ENCODE measurements at places on chromosomes 6 and 20. TPM values are rescaled to one million over a fixed set of nuclear protein-coding genes. Genes with fewer than 3 reads are reported as not detected.

Gene TAAR6
- total RNA-seq, result not detected

Gene TULP4
- total RNA-seq, result 35.0 TPM

Gene SOD2
- total RNA-seq, result 62.9 TPM

Gene CLIC5
- 3.8 TPM for total RNA-seq

Gene MTRF1L
- 19.8 TPM for total RNA-seq

Gene PRELID3B
- 66.4 TPM for total RNA-seq

DNA sequence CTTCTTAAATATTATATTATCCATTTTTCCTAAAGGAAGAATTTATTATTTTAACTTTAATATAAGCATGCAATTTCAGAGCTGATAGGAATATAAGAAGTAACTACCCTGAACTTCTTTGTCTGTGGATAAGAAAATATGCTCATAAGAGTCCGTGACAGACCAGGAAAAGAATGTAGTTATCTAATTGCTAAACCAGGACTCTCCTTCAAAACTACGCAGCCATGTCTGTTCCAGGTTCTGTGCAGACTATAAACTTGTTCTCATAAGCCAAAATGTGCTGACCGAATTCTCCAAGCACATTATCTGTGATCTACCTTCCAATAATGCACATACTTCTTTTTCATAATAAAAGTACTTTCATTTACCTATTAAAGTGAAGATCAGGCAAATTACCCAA lies 116.5 kb downstream of the TRDN start:
- DNase-seq, result no peak

DNA sequence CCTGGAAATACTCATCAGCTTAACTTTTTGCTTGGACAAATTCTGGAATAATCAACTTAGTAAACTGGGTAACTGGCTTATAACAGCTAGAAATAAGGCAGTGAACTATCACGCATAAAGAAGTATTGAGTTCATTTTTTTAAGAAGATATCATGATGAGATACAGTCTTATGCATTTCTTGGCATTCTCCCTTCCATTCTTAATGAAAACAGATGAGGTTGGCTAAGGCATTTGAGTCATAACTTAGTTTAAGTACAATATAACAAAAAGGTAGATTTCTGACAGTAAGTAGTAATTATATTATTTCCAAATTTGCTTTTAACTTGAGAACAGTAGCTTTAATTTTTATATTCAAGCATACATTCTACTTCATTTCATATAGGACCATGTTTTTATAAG lies 56.1 kb downstream of the SAMD5 start:
- DNase-seq, result no peak

DNA sequence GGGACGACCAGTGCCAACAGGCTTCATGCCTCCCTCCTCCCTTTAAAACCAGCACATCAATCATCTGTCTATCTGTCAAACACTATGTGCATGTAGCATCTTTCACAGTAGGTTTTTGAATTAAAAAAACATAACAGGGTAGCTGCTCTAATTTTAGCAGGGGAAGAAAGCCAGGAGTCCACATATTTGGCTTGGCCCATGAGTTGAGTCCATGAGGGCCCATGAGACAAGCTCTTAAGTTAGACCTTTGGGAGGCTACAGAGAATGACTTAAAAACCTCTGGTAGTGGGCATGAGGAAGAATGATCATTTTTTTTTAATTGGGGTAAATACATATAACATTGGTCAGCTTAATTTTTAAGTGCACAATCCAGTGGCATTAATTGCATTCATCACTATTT lies 194.9 kb downstream of the UTRN start:
- DNase-seq, result no peak

GRCh38 chr20:49268600-49269365 lies 9.1 kb downstream of the ZNFX1 start:
- no peak for DNase-seq

DNA sequence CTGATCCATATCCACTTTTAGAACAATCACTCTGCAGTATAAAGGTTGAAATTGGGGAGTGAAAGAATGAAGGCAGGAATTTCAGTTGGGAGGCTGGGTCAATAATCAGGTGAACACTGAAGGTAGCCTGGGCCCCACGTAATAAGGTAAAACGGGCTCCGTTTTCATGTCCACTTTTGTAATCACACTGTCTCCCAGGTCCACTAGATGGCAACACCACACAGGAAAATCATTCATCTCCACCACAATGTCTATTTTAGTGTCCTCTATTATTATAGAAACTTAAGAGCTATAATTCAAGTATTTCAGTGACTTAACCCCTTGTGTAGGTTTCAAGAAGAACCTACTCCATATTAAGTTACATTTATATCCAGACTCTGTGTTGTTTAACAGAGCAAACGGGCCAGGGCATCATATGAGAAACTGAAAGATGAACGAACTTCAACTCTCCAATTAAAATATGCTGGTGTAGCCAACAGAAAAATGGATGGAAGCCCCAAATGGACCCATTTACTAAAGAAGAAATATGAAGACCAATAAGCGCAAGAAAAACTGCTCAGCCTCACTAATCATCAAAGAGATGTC lies 45.9 kb upstream of the MC3R start:
- DNase-seq, result no peak

GRCh38 chr20:46998477-46999240 lies 104.0 kb downstream of the EYA2 start:
- no peak for DNase-seq

DNA sequence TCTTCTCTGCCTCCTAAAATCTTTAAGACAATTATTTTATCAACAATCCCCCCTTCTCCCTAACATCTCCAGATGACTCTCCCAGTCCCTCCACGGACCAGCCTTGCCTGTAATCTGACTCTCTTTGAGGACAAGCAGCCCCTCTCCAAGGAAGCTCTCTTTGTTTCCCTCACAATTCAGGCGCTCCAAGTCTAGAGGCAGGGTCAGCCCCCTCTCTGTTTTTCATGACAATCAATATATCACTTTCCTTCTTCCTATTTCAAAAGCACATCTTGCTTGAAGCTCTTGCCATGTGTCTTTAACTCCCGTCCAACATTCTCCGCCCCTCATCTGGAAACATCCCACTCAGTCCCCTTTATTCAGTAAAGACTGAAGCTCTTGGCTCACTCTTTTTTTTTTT lies 393.4 kb upstream of the SULF2 start:
- DNase-seq, result no peak

- DNase-seq, result peak; percentile 44
Observed at GRCh38 chr6:154301839-154302752, 54.5 kb downstream of the IPCEF1 start.

DNA sequence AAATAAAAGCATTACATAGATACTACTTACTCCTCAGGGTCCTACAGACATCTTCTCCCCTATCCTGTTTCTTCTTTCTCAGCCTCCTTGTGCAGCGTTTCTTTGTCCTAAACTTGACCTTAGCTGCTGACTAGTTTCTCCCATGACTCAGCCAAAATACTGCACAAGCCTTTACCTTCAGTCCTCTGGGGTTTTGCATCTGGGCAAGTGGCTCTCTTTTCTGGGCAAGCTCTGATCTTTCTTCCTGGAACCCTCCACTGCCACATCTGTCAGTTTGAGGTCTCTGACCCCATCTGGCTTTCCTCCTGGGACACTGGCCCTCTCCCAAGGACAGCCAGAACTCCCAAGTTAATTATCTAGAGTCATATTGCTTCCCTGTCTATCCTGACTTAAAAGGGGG lies 838.4 kb downstream of the DHX35 start:
- no peak for DNase-seq

DNA sequence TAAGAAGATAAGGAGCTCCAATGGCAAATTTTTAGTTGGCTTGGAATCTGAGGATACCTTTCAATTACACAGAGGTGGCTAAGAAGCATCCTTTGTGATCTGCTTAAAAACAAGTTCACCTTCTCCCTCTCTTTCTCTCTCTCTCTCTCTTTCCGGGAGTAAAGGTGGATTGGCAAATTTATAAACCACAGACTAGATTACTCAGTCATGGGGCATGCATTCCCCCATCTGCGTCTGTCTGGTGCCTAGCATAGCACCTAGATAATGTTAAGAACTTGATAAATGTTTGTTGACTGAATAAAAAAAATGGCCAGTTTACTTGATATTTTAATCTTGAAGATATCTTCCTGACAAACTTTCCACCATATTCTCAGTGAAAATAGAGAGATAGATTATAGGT lies 312.3 kb downstream of the CDC5L start:
- no peak for DNase-seq

GRCh38 chr6:65999288-65999791 lies 292.3 kb upstream of the EYS start:
- DNase-seq, result no peak

- DNase-seq, result no peak
Observed at GRCh38 chr6:149336609-149336928, 19.1 kb downstream of the TAB2 start.

- DNase-seq, result no peak
Observed at GRCh38 chr6:15881150-15881549, 218.3 kb upstream of the DTNBP1 start.

DNA sequence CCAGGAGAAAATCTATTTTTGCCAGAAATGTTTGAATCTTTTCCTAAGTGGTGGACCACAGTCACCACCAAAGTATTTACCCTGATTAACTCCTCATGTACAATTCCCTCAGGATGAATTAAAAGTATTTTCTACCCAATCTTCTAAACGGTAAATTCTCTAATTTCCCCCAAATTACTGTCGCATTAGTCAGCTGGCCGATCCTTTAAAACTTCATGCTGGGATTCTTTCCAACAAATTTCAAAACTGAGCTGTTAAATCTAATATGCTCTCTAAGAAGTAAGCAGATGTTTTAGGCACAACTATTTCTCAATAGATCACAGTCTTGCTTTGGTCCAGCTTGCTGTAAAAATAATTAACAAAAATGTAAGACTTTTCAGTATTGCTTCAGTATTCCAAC lies 447.2 kb downstream of the FRK start:
- no peak for DNase-seq

Data from activated CD4-positive, alpha-beta T cell treated with anti-CD3 and anti-CD28 coated beads, Interleukin-2, amount 10 ng/mL, durations not matched to agents 7 days and 5 days (primary cell).